Iris pigment epithelial cell (primary cell): ENCODE measurements at places on chromosomes 12 and 14.

DNA sequence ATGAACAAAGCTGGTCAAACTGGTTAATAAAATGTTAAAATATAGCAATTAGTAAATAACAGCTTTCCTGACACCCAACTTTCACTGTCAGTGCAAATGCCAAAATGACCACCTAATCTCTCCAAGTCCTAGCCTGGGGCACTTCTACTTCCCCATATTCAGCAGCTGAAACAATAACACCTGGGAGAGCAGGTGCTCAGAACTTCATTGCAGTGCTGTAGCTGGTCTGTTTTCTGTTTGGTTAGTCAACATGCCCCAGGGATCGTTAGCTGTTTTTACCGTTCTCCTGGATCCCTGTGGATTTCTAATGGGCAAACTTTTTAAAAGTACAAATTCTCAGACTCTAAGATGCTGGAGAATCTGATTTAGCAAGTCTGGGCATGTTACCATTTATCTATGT is 759.7 kb downstream of the GALC start:
- DNase-seq = no peak

DNA sequence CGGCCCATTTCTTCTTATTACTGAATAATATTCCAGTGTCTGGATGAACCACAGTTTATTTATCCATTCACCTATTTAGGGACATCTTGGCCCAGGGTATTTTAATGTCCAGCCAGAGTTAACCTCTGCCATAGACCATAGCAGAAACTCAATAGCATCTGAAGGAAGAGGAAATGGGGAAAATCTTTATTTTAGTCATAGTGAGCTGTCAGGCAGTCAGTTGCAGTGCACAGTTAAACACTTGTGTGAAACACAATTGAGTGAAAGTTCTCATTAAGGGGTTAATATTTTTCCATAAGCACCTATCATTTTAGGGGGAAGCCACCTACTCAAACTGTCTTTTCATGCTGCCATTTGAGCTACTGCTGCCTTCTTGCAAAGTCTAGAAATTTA is 197.3 kb upstream of the PPFIA2 start:
- DNase-seq = no peak

DNA sequence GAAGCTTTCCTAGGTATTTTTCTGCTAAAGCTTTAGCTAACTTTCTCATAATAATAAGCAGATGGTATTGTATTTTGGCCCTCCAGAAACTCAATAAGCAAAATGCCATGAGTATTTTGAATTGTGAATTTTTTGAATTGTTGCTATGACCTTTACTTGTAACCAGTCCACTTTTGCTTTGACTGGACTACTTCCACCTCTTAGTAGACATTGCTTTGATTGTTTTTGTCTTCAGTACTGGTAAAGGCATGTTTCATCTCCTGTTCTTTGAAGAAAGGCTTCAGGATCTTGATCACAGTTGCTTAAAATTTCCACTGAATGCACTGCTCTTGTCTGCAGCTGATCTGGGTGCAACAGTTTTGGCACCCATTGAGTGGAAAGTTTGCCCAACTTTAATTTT is 102.3 kb downstream of the TRMT5 start:
- DNase-seq = peak; percentile 42

DNA sequence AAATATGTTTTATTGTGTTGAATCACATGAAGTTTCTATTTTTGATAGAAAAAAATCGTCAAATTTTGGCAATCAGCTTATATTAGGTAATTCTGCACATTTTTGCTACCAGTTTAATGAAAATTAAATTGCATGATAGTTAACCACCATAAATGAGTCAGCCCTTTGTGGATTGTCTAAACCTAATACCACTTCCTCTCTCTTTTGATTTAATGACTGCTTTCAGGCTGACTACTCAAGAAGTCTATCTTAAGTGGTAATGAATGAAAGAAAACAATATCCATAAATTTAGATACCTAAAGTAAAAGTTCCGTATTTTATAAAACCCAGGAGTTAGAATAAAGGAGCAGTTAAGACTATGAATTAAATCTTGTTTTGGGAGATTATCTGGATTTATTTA is 450.5 kb downstream of the TMEM117 start:
- DNase-seq = peak; percentile 15

- DNase-seq = no peak
These were observed 128.7 kb downstream of the CNTN1 start for GRCh38 chr12:40820794-40821484.

DNA sequence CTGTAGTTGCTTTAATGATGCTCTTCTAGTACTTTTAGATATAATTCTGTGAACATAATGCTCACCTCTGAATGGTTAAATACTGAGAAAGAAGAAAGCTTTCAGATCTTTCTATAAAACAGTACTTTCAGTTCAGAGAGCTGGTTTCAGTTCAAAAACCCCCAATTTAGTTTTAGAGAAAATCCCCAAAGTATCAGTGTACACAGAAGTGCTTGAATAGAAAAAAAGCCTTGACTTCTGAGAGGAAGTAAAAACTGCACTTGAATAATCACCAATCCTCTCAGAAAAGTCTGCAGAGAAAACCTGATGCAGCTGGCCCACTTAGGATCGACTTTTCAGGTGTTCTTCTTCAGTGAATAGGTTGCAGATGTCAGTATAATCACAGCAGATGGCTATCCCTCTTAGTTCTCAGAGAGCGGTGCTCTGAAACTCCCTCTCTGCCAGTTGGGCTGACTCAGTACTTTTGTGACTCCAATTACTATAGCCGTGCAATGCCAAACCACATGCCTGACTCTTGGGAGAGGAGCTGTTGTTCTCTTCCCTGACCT is 616.3 kb downstream of the LRFN5 start:
- peak; percentile 40 for DNase-seq

GRCh38 chr12:80168936-80169335 is 69.6 kb downstream of the OTOGL start:
- DNase-seq = no peak

DNA sequence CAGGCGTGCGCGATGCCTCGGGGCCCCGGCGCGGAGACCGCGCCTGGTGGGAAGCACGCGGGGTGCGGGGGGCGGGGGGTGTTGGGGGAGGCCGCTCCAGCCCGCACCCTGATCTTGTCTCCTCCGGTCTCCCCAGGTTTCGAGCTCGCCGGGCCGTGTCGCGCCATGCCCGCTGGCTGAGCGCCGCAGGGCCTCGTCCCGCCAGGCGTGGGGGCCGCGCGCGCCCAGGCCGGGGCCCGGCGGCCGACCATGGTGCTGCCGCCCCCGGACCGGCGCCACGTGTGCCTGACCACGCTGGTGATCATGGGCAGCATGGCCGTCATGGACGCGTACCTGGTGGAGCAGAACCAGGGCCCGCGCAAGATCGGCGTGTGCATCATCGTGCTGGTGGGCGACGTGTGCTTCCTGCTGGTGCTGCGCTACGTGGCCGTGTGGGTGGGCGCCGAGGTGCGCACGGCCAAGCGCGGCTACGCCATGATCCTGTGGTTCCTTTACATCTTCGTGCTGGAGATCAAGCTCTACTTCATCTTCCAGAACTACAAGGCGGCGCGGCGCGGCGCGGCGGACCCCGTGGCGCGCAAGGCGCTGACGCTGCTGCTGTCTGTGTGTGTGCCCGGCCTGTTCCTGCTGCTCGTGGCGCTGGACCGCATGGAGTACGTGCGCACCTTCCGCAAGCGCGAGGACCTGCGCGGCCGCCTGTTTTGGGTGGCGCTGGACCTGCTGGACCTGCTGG is 2.4 kb downstream of the TMEM121 start:
- no peak for DNase-seq

DNA sequence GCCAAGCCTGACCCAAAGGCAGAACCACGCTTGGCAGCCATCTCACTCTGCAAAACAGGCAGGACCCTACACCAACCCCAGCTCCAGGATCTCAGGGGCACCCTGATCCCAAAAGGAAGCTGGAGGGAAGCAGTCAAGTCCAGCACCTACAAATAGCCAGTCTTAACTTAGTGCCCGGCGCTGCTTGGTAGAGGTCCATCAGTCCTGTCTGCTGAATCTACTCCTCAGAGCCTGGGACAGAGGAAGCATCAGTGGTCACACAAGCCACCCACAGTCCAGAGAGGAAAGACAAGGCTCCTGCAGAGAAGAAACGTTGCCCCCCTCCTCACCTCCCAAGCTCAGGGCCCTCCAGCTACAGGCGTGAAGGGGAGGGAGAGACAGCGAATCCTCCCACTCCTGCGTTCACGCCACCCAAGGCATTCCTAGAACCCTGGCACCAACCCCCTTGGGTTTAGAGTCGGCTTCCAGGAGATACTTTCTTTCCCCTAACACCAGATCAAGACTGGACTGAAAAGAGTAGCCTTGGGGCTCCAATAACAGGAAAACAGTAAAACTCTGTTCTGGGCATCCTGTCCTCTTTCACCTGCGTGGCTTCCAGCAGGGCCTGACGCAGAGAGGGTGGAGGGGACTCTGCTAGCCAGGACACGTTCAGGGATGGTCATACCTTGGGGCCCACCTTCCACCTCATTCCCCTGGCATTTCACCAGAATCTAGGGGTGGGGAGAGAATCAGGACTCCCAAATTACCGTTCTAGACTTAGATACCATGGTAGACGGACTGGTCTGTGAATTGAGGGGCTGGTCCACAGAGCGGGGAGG is 1.2 kb downstream of the PXN start:
- DNase-seq = no peak

DNA sequence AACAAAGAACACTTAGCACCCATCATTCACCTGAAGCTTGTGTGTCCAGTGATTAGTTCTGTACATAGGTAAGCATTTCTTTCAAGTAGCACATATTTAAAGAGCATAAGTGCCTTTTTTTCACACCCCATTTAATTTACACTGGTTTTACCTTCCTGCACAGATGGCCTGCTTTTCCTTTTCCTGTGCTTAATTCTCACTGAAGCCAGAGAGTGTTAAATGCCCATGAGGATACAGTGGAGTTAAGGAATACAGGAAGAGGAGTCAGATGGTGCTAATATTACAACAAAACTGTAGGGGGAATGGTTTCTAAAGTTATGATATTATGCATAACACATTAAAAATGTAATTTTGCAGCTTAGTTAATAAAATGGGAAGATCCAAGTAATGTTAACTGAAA is 31.0 kb upstream of the SLC38A1 start:
- DNase-seq = no peak

DNA sequence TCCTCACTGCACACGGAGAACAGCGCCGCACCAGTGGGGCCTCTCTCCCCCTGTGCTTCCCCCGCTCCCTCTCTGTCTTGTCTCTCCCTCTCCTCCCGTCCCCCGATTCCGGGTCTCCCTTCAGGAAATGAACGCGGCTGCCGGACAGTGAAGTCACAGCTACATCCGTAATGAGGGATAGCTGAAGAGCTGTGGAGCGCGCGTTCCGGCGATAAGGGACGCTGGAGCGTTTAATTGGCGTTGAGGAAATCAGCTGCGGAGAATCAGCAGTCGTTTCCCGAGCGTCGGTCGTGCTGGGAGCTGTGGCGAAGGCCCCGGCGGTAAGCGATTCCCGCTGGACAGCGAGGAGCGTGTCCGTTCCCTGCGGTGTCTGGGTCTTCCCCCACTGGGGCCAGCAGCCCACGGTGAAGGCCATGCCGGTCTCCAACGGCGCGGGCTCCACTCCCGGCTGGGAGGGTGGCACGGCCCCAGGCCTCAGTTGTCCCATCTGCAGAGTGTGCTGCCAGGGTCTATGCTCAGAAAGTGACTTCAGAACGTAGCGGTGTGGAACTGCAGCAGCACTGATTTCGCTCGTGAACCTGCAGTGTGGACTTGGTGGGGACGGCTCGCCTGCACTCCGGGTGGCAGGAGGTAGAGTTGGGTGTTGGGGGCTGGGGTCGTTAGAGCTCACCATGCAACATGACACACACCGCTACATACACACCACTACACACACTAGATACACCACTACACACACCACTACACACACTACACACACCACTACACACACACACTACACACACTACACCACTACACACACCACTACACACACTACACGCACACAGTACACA is 10.9 kb downstream of the NOC4L start:
- DNase-seq = no peak

- DNase-seq = no peak
These were observed 213.6 kb downstream of the C12orf42 start for GRCh38 chr12:103282124-103282523.

GRCh38 chr12:20420557-20420956 is 52.2 kb downstream of the PDE3A start:
- peak; percentile 55 for DNase-seq

- peak; percentile 81 for DNase-seq
These were observed 3.3 kb downstream of the LRIG3 start for GRCh38 chr12:58916921-58917511.

- DNase-seq = no peak
These were observed 16.7 kb downstream of the AK7 start for GRCh38 chr14:96408608-96409007.

GRCh38 chr12:94676031-94676641 is 25.8 kb upstream of the TMCC3 start:
- DNase-seq = peak; percentile 39

DNA sequence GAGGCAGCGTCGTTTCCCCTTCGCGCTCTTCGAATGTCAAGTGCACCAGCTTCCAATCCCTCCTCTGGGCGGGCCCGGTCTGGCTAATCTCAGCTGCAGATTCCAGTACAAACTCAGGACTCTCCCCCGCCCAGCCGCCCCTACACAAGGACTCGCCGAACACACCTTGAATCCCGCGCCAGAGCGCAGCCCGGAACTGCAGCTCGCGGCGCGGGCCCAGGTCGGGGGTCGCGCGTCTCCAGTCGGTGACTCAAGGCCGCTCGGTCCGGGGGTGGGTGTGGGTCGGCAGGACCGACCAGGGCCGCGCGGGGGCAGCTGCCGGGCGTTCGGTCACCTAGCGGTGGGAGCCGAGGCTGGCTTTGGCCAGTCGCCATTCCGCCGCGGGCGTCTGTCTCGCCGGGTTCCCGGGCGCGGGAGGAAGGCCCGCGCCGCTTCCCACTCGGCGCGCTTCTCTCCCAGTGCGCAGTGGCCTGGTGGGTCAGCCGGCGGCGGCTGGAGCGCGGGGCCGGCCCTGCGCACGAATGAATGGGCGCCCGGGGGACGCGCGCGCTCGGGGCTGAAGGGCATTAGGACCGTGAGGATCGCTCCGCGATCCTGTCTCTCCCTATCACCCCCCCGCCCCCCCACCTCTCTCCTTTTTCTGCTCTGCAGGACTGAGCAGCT is at the start of gene GALNT16:
GALNT16 (plus strand) TSS at position 632 of the 663 bp plus-strand sequence. CDS start 133 bp downstream, outside the sequence.
- DNase-seq = peak; percentile 15

- DNase-seq = no peak
These were observed 15.4 kb upstream of the IFI27L2 start for GRCh38 chr14:94144765-94145164.

- DNase-seq = no peak
These were observed 55.0 kb downstream of the EMP1 start for GRCh38 chr12:13251521-13251920.

- peak; percentile 73 for DNase-seq
These were observed 105.7 kb downstream of the PLEKHA5 start for GRCh38 chr12:19234981-19235871.

- DNase-seq = peak; percentile 85
These were observed 16.7 kb upstream of the AQP2 start for GRCh38 chr12:49933796-49934195.

GRCh38 chr14:75941030-75941429 is 40.8 kb downstream of the TGFB3 start:
- DNase-seq = peak; percentile 46

DNA sequence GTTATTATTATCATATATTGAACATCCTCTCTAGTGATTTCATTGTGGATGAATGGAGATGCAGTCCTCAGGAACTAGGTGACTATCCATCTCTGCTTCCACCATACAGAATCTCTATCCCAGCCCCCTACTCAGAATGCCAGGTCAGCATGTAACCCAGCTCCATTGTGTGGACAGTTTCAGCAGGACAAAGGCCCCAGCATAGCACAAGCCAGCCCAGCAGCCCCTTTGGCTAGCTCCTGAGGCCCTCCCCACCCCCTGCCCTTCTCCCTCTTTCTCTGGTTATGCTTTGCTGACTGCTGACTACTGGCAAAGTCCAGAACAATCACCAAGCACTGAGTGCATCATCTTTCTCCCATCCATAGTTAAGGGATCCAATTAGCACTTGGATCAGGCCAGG is 5.8 kb upstream of the SPRYD4 start:
- no peak for DNase-seq
